ENCODE measurements at places on chromosomes 11 and 22.

- DNase-seq: peak; percentile 14
These were observed 128.8 kb downstream of the SGSM3 start for GRCh38 chr22:40499209-40499623.

DNA sequence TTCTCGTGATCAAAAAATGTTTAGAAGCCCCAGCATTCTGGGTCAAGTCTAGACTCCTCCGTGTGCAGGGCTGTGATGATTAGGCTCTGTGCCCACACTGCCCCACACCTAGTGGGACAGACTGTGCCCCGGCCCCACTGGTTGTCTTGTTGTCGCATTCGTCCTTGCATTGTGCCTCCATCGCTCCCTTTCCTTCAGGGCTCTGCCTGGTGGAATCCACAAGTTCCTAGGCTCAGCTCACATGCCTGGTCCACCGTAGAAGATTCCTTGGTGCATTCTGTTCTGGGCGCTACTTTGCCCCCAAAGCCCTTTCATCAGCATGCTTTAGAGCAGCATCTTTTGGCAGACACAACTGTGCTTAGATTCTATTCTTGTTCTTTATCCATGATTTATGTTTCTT is 23.5 kb upstream of the THY1 start:
- DNase-seq: no peak

DNA sequence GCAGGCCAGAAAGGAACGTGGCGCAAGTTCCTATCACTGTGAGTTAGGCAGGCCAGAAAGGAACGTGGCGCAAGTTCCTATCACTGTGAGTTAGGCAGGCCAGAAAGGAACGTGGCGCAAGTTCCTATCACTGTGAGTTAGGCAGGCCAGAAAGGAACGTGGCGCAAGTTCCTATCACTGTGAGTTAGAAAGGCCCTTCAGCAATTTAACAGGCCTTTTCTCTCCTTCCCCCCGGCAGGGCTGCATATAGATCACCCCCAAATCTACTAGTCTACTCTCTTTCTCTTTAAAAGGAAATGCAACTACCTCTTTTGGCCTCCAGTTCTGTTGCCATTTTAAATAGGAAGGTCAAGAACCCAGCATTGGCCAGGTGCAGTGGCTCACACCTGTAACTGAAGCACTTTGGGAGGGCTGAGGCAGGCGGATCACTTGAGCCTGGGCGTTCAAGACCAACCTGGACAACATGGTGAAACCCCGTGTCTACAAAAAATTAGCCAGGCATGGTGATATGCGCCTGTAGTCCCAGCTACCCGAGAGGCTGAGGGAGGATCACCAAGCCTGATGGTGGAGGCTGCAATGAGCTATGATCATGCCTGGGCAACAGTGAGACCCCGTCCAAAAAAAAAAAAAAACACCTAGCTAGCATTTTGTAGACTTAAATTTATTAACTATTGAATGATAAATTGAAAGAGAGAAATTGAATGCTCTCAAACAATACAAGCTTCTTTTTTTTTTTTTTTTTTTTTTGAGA is 14.9 kb downstream of the FAM118B start:
- DNase-seq: no peak

DNA sequence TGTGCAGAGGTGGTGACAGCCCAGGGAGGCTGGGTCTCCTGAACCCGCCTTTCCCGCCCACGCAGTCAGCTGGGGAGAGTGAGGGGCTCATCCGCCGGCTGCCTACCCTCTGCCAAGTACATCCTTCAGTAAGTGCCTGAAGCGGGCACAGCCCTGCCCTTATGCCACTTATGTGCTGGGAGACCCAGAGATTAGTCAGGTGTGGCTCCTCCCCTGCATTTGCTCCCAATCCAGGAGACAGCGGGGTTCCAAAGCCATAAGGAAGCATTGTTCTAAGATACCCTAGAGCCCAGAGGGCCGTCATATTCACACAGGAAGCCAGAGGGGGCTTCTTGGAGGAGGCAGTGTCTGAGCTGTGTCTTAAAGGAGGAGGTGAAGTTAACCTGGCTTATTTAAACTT is 5.8 kb upstream of the PPP6R3 start:
- DNase-seq: no peak

DNA sequence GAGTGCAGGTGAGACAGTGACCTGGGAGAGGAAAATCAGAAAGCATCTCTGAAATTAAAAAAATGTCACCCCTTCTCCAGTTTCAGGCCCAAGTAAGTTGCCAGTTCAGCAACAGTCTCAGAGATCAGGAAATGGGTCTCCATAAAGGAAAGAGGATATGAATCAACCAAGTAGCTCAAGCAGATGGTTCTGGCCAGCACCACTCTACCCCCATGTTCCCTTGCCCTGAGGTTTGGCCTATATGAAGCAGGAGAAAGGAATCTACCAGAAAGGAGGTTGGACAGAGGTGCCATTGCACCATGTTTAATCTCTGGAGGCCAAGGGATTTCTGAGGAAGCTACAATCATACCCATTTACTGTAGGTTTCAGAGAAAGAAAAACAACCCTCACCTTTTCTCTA is 7.7 kb downstream of the FZD4 start:
- no peak for DNase-seq

- DNase-seq: no peak
These were observed 6.4 kb downstream of the PPIL2 start for GRCh38 chr22:21672107-21672629.

- no peak for DNase-seq
These were observed 539 bp downstream of the SIRT3 start for GRCh38 chr11:235609-235996.

GRCh38 chr11:18836417-18836816 is 44.8 kb upstream of the PTPN5 start:
- DNase-seq: no peak

- DNase-seq: no peak
These were observed 29.6 kb downstream of the PRDM10 start for GRCh38 chr11:129973068-129973467.

DNA sequence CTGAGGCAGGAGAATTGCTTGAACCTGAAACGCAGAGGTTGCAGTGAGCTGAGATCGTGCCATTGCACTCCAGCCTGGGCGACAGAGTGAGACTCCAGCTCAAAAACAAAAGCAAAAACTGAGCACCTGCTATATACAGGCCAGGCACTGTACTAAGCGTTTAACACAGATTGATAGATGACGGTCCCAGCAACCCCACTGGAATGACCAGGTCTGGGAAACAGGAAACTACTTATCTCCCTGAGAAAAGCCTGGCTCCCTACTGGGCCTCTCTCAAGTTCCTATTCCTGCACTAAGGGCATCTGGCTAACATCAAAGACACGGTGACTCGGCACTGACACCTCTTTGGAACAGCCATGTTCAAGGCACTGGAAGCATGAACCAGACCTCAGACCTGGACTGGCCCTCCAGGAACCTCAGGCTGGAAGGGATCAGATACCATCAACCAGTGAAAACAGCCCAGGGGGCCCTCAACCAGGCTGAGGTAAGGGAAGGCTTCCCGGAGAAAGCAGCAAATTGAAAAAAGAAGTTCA is 16.6 kb downstream of the ARAP1 start:
- no peak for DNase-seq

DNA sequence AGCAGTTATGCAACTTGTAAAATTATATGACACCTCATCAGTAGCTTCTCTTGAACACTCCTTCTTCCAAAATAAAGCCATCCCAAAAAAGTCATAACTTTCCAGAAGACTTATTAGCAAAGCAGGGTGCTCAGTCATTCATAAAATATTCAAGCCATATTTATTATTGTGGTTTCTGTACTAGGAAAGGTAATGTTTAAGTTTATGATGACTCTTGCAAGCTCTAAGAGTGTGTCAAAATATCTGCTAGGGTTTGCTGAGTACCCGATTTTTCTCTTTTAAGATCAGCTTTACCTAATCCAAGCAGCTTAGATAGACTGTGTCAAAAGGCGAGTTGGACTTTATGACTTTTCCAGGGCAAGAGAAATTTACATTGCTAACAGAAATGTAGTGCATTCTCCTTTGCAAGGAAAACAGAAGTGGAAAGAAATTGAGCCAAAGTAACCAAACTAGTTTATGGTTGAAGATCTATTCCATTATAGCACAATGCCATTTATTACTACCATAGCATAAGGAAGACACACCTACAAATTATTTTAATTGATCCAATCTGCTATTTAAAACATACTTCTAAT is 98.0 kb upstream of the SOX6 start:
- DNase-seq: no peak

DNA sequence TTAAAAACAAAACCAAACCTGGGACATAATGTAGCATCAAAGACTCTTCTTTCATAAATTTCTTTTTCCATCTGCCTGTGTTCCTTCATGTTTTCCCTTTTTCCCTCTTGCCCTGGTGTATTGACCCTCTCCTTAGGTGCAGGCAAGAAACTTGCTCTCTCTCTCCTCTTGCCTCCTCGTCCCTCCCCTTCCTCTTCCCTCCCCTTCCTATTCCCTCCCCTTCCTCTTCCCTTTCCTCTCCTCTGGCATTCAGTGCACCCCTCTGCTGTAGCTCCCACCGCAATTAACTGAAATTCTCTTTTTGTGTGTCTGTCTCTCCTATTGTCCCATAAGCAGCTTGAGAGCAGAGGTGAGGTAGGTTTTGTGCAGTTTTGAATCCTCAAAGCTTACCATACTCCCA is 49.9 kb downstream of the CSF2RB start:
- DNase-seq: no peak

GRCh38 chr11:118691926-118692830 is 12.7 kb upstream of the TREH start:
- DNase-seq: peak; percentile 54

DNA sequence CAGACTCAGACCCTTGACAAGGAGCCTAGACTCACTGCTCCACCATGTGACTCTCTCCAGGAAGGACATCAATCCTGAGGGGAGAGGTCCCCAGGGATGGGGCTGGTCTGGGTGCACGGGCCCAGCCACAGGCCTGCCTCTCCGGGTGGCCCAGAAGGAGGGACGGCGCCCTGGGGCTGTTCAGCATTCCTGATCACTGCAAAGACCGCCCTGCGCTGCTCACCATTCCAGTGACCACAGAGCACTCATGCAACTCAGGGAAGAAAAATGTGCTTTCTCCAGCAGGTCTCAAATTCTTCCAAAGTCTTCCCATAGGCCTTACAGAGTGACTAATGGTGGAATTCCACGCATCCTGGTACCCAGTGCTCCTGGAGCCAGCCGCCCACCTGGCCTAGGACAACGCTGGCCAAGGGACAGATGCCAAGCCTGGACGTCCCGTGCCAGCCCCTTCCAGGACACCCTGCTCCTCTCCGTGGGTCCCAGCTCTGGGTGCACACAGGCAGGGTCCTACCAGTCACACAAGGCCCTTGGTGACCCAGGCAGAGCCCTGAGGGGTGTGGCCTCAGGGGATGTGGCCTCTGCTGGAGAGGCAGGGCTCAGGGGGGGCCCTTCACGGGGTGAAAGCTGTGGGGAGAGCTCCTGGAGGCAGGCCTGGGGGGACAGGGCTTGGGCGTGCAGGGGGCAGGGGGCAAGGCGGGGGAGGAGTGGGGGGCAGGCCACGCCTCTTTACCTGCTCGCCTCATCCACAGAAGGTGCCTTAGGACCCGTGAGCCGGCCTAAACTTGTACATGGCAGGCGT is 178.8 kb downstream of the IGLL1 start:
- DNase-seq: no peak

- DNase-seq: no peak
These were observed 3.1 kb downstream of the CDC42EP1 start for GRCh38 chr22:37563153-37564081.

GRCh38 chr22:37998543-37998942 is 14.2 kb upstream of the SOX10 start:
- no peak for DNase-seq

GRCh38 chr11:64132191-64132771 is 33.6 kb downstream of the MACROD1 start:
- no peak for DNase-seq

DNA sequence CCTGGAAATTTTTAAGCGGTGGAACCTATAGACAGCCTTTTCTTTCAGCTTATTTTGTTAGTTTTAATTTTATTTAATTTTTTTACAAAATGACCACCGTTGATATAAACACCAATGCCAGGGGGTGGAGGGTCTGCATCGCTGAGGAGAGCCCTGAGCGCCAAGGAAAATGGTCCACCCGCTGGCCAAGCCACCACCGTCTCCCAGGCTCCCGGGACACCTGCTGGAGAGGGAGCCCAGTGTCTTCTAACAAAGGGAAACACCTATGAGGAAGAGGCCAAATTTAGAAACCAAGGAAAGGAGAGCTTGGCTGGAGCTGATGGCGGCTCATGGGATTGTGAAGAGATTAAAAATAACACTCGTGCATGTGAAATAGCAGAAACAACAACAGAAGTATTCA is 288 bp upstream of the KRTAP5-8 start:
- DNase-seq: no peak

DNA sequence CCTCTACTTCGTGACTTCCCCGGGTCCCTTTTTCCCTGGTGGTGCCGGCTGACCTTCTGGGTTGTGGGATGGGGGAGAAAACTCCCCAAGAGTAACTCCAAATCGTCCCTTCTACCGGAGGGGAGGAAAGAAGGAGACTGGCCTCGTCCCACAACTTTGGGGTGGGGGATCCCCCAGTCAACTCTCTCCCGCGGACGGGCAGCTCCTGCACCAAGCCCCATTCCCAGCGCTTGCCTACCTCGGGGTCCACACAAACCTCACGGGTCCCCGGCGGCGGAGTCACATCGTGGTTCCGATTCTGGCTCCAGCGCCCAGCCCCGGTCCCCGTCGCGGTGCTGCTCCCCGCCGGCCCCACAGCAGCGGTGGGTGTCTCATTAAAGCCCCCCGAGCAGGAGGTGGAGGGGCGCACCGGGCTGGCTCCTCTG is 317 bp downstream of the BDNF start:
- no peak for DNase-seq
